ENCODE measurements at places on chromosomes 4 and X.
A peak's percentile ranks its signal among the peaks of the same experiment; 100 is the strongest.

GRCh38 chr4:112327965-112328733 is 31.0 kb downstream of the ALPK1 start:
- peak; percentile 72 for DNase-seq

DNA sequence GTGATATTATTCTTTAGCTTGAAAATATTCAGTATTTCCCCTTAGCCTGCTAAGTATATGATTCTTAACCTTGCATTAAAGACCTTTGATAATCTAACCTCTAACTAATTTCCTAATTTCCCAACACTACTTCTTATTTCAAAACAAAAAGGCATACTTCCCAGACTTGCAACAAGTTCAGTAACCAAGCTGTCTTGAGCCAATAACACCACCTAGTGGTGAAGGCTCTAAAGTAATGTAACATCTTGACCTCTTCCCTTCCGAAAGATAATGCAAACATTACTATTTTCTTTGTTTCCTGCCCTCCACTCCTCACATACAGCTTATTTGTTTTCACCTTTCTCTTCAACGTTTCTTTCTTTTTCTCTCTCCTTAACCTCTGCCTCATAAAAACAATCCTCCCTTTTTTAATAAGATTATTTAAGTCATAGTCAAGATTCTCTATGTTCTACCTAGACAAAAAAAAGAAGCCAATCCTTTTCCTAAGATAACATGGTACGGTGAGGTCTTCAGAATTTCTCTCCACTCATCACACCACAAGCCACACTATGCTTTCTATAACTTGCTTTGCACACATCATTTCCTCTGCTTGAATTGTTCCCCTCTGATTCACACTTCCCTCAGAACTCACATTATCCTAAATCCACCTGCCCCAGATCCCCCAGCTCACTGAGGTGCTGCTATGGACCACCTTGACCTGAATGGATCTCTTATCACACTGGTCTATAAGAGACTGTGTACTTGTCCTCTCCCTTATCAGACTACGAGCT is 3.5 kb downstream of the FAT1 start:
- peak; percentile 53 for DNase-seq

DNA sequence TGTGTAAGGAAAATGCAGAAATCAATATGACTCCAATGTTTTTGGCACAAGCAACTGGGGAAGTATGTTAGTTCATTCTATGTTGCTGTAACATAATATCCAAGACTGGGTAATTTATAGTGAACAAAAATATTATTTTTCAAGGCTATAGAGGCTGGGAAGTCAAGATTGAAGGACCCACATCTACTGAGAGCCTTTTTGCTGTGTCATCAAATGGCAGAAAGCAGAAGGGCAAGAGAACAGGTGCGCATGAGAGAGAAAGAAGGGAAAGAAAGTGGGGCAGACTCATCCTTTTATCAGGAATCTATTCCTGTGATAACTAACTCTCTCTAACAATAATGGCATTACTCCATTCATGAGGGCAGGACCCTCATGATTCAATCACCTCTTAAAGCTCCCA is 237.2 kb downstream of the FAT4 start:
- no peak for DNase-seq

DNA sequence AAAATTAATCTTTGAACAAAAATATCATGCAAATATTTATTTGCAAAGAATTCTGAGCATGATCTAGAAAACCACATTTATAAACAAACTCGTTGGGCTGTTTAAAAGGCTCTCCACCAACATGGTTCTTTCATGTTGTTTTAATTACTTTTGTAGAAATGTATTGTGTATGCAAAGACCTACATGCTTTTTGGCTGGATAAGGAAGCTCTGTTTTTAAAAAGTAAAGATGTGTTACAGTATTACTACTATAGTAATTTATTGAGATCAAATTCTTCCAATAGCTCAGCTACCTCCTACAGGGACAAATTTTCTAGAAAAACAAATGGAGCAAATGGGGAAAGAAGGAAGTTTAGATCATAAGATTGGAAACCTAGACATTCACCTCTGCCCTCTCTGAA is 177.5 kb upstream of the TTC29 start:
- no peak for DNase-seq

DNA sequence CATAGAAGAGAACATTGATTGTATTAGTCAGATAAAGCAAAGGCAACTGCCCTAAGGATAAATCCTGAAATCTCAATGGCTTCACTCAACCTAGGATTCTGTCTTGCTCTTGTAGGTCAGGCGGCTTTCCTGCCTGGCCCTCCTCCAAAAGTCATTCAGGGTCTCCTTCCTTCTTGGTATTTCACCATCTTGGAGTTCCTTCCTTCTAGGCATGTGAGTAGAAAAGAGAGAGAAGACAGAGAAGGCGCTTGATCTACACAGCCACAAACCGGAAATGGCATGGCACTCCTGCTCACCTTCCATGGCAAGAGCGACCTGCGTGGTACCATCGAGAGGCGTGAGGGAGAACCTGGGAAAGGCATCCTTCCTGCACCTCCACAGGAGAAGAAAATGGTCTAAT is 45.3 kb upstream of the HELT start:
- DNase-seq: no peak

DNA sequence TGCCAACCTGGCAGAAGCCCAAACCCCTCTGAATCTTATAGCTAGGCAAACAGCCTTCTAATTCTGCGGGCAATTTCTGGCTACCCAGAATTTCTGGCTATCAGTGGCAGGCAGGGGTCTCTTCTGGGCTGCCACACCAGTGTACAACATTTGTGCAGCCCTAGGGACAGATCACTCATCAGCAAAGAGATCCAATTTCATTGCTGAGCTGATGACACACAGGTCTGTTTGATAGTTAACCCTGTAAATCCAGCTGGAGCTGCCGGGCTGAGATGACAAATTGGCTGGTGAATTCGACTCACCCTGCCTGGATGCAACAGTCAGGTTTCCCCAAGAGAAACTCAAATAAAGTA is 2.4 kb downstream of the MID1 start:
- peak; percentile 36 for DNase-seq

DNA sequence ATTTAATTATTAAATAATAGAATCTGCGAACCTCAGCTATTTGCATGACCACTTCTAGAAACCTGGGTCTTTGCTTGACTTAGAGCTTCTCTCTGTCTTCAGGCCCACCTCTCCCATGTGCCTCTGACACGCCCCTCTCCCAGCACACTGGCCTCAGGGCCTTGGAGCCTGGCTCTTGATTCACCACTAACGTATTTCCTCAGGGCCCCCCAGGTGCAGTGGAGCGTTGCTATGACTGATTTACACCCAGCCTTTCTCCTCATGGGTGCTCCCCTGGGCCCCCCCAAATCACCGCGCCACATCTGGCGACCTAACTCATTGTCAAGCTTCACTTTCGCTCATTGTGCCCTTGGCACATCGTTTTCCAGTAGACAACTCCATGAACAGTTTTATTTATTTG is 37.9 kb upstream of the TENM3 start:
- DNase-seq: no peak

DNA sequence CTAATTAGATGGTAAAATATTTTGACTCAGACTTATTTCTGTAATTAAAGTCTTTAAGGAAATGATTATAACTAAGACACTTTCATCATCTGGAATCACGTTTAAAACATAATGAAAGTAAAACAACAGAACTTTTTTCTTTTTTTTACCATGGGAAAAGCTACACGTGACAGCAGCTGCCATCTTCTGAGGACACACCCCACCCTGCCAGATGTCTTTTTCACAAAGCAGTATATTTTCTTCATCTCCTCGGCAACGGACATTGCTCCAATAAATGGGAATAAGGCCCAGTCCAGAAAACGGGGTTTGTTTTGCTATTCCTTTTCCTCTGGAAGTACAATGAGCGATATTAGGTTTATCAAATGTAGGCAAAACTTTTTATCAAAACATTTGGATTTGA is 17.5 kb downstream of the PRSS12 start:
- no peak for DNase-seq

- DNase-seq: peak; percentile 44
Measured at GRCh38 chr4:147924604-147925412, 192.9 kb downstream of the ARHGAP10 start.

DNA sequence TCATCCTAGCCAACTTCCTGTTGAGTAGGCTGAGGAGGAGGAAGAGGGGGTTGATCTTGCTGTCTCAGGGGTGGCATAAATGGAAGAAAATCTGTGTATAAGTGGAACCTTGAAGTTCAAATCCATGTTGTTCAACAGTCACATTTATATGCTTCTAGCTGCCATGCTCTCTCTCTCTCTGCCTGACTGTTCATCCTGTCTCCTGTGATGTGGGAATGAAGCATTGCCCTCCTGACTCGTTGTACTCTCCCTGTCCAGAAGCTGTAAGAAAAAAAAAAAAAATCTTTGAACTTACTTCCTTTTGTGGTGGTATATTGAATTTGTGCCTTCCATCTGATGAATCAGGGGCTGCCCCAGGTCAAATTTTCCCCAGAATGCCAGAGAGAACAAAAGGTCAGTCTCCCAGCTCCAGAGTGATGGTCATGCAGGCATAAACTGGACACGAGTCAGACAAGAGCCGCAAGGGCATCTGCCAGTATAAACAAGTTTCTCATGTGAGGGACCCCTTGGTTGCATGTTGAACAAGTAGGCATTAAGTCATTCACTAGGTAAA is 257.0 kb downstream of the IDS start:
- DNase-seq: peak; percentile 22

- DNase-seq: peak; percentile 49
Measured at GRCh38 chrX:74579597-74580198, 34.7 kb downstream of the RLIM start.

- DNase-seq: peak; percentile 59
Measured at GRCh38 chr4:52780206-52780605, 29.0 kb upstream of the ERVMER34-1 start.

DNA sequence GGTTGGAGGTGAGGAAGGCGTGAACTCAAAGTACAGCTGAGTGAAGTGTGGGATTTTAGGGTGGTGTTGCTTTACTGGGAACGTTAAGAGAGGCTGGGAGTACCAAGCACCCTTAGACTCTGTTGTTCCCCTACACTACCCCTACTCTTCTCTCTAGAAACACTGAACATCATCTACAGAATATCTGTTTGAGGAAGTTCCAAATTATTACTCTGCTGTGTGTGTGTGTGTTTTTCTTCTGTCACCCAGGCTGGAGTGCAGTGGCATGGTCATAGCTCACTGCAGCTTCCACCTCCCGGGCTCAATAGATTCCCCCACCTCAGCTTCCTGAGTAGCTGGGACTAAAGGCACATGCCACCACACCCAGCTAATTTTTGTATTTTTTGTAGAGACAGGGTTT is 76.7 kb upstream of the AP1S2 start:
- no peak for DNase-seq

GRCh38 chr4:53150631-53151488 is 215.0 kb downstream of the SCFD2 start:
- peak; percentile 17 for DNase-seq

- DNase-seq: peak; percentile 63
Measured at GRCh38 chrX:45697591-45697990, 496.9 kb upstream of the DIPK2B start.

GRCh38 chr4:44927399-44928380 is 201.3 kb upstream of the GNPDA2 start:
- peak; percentile 31 for DNase-seq

- no peak for DNase-seq
Measured at GRCh38 chrX:57453901-57454300, 137.9 kb upstream of the ZXDB start.

DNA sequence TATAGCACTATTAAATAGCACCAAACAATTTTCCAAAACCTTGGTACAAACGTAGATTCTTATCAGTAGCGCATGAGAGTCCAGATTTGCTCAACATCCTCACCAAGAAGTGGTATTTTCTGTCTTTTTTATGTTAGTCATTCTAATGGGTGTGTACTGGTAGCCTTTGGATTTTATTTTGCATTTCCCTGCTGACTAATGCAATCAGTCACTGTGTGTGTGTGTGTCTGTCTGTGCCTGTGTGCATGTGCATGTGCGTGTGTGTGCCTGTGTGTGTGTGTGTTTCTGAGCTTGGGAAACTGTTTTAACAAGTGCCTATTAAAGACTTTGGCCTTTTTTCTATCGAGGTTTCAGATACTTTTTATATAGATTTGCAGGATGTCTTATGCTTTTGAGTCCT is 82.2 kb upstream of the MAGEA10 start:
- DNase-seq: peak; percentile 1

DNA sequence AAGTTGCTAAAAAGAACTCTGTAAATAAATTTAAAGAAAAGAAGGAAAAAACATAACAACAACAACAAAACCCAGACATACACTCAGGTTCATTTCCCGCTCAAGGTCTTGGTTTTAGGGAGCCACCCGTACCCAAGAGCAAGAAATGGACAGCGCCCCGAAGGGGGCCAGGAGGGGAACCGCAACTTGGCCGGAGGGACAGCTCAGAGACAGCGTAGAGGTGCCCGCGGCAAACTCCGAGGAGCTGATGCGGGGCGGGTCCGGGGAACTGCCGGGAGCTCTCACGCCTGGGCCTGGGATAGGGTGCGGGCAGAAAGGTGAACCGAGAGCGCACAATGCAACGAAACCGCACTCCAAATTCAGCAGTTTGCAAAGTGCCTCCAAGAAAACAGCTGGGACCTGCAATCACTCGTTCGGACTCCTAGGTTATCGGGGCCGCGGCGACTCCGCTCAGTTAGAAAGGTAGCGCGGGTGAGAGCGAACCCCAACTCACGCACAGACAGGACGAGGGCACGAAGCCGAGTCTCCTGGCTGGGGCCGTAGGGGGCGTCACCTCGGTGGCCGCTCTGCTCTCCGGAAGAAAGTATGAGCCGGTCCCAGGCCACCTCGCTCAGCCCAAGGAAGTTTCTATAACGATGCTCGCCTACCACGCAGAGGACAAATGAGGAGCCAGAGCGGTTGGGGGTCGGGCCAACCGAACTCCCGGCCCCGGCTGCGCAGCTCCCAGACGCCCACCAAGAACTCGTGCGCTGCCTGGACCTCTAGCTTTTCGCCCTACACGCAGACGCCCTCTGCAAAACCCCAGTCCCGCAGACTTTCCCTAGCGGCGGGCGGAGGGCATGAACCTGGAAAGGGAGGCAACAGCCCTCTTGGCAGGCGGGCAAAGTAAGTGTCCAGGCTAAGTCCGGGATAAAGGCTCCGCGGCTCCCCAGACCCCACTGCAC is 1.4 kb downstream of the NDNF start:
- no peak for DNase-seq

- DNase-seq: peak; percentile 28
Measured at GRCh38 chrX:26848511-26848910, 614.6 kb downstream of the PPP4R3C start.

- no peak for DNase-seq
Measured at GRCh38 chr4:174316954-174317353, 33.2 kb downstream of the CEP44 start.

GRCh38 chr4:154230091-154230490 is 261.5 kb downstream of the DCHS2 start:
- DNase-seq: no peak

DNA sequence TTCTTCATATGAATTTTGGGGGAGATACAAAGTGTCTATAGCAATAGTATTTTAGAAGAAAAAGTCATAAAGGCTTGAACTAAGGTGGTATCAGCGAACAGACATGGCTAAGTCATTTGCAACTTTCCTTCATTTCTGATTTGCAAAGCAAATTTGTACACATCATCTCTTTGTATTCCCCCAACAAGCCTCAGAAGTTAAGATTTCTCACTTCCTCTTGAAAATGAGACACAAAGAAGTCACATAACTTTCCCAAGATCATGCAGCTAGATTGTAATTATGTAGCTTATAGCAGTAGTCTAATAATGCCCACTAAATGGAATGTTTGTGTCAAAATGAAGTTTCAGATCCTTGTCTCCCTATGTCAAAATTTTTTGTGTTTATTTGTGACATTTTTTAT is 709.8 kb upstream of the HS3ST1 start:
- no peak for DNase-seq

GRCh38 chr4:28225050-28225449 is 1364.4 kb downstream of the STIM2 start:
- DNase-seq: peak; percentile 26

GRCh38 chrX:136250191-136251040 is 784 bp downstream of the MAP7D3 start:
- no peak for DNase-seq

GRCh38 chr4:110676241-110676640 is 53.4 kb upstream of the PITX2 start:
- no peak for DNase-seq

All from astrocyte of the spinal cord (primary cell).